ENCODE measurements at places on chromosomes 7 and 10.

DNA sequence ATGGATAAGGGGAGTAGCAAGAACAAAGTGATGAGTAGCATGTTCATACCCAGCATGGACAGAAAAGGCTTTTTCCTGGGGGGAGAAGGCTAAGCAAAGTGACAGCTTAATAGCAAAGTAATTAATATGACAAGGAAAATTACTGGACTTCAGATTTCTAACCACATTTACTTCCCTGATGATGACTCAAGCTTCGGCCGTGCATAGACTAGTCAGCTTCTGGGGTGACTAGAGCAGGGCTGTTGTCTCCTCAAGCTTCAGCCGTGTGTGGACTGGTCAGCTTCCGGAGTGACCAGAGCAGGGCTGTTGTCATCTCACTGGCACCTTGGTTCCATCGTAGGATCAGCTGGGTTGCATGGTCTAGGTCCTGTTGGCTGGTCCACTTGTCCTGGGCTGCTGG is 2.1 kb upstream of the ZNF117 start:
- DNase-seq = no peak

- DNase-seq = no peak
Observed at GRCh38 chr10:110269374-110270318, 35.1 kb downstream of the SMNDC1 start.

DNA sequence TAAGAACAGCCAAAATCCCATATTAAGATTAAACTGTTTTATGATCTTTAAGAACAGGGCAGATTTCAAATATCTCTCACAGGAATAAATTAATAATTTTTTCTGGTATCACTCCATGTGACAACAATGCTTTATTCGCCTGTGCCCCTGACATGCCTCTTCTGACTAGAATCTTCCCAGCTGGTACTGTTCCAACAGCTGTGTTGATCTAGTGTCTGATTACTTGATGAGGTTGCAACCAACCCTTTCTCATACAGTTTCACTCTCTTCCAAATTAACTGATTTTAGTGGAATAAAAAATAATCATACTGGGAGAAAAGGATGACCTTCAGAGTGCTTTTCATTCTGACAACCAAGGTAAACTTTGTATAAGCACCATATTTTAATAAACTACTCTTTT is 151.9 kb downstream of the CHRM2 start:
- DNase-seq = no peak

DNA sequence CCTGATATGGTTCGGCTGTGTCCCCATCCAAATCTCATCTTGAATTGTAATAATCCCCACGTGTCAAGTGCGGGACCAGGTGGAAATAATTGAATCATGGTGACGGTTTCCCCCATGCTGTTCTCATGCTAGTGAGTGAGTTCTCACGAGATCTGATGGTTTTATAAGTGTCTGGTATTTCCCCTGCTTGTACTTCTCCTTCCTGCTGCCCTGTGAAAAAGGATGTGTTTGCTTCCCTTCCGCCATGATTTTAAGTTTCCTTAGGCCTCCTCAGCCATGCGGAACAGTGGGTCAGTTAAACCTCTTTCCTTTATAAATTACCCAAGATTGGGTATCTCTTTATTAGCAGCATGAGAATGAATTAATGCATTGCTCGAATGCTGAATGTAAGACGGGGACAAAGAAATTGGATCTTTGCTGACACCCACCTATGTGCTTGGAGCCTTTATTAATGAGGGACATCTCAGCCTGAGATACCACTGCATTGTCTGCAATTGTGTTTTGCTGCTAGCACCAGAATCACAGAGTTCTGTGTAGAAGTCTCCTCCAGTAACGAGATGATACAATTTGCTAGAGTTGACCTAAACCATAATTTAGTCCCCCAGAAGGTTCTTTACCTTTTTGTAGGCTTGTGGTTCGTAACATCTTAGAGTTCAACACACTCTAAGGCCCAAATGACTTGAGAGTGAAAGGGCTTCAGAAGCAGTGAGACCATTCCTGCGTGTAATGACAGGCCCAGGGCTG is 28.6 kb downstream of the SLC35B4 start:
- DNase-seq = no peak

- DNase-seq = no peak
Observed at GRCh38 chr7:75957021-75957736, 37.2 kb downstream of the TMEM120A start.

GRCh38 chr10:42111661-42112330 is 526.6 kb downstream of the ZNF33B start:
- DNase-seq = no peak

DNA sequence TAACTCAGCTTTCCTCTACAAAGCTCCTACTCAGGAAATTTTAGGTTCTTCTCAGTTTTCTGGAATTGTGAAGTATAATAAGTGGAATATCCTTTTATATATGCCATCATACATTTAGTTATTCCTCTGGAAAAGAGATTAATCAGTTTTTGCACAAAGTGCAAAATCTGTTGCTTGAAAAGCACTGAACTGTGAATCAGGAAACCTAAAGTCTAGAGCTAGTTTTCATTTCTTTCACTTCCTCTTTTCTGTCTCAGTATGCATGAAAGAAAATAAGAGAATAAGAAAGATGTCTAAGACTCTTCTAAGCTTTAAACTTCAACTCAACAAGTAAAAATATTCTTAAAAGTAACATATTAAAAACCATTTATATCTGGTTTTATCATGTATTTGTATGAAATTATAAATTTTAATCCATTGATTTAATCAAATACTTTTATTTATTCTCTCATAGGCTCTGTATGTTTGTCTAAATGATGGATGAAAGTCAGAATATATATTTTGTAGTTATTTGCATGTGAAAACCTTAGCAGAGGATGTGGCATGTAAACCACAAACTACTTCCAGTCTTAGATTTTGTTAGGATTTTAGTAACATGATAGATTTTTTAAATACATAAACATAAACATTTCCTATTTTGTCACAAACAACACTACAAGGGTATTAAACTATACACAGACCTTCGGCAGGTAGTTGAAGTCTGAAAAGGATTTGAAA is 1073.0 kb downstream of the XPNPEP1 start:
- no peak for DNase-seq

GRCh38 chr10:47025253-47025539 is 114.0 kb downstream of the PTPN20 start:
- no peak for DNase-seq

- no peak for DNase-seq
Observed at GRCh38 chr7:66055321-66055956, 20.2 kb upstream of the ASL start.

GRCh38 chr10:25698638-25699037 is 235.4 kb upstream of the MYO3A start:
- DNase-seq = no peak

DNA sequence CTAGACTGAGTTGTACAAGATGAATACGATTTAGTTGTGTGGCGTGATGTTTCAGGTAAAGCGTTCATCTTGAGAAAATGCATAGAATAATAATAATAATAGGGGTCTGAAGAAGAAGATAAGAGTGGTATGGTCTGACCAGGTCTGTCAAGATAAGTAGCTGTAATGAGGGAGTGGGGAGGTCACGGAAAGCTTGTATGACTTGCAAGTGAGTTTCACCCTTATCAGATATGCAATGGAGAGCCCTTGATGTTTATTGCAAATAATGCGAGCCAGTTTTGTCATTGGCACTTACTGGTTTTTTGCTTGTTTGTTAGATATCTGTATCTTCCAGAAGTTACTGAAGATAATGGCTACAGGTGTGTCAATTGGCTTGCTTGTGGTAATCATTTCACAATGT is 611.5 kb downstream of the CNTNAP2 start:
- DNase-seq = no peak

DNA sequence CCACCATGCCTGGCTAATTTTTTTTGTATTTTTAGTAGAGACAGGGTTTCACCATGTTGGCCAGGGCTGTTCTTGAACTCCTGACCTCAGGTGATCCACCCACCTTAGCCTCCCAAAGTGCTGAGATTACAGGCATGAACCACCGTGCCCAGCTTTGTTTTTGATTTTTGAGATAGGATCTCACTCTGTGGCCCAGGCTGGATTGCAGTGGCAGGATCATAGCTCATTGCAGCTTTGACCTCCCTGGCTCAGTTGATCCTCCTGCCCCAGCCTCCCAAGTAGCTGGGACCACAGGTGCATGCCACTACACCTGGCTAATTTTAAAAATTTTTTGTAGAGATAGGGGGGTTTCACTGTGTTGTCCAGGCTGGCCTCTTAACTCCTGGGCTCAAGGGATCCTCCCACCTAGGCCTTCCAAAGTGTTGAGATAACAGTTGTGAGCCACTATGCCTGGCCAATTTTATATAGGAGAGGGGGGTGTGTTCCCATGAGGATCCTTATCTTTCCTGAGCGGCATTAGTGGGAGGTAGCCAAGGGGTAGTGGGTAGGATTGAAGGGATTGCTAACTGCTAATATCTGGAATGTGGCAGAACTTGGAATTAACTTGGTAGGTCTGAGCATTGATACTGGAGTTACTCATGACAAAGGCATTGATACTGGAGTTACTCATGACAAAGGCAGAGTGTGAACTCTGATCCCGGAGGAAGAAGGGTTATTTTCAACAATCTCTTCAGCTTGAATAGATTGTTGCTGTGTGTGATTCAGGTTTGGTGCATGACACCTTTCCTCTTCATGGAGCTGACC is 1.0 kb upstream of the NOLC1 start:
- peak; percentile 65 for DNase-seq

DNA sequence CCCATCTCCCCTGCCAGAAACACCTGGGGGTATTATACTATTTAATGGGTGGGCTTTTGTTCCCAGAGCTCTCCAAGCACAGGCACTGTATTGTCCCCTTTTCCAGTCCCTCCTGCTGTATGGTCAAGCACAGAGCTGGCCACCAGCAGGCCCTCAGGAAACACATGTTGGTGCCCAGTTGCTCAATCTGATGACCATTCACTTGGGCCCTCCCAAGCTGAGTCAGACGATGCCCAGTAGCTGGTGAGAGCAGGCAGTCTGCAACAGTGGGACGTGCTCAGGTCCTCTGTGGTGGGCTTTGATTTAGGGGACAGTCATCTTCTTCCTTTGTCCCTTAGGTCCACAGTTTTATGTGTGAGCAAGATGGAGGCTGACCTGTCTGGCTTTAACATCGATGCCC is 11.8 kb downstream of the SFXN2 start:
- DNase-seq = peak; percentile 51

GRCh38 chr7:27237735-27238334 is 4.8 kb upstream of the EVX1 start:
- peak; percentile 97 for DNase-seq

DNA sequence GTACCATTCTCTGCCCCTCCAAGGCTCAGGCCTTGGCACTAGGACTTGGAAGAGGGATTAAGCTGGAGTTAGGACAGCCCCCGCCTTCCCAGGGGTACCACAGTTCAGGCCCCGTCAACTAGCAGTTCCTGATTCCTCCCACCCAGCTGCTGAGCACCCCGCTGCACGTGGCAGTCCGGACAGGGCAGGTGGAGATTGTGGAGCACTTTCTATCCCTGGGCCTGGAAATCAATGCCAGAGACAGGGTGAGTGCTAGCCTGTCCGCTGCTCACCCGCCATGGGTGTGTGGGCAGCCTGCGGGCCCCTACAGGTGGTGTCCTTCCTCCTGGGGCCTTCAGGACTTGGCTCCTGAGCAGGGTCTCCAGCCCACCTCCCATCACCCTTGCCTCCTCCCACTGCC is 2.0 kb upstream of the HOGA1 start:
- DNase-seq = no peak

DNA sequence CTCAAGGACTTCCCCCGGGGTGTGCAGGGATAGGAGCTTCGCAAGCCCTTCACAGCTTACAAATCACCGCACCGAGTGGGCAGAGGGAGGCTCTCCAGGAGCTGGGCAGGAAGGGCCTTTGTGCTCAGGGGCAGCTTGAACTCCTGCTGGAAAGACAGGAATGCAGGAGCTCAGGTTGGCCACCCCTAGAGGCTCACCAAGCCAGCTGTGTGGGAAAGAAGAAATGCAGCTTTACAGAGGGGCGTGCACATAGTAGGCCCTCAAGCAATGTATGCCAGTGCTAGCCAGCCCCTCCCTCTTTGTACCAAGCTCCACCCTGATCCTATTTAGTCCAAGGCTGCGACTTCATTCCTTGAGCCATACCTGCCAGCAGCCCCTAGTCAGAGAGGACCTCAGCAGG is 26.1 kb downstream of the STRA8 start:
- DNase-seq = no peak

DNA sequence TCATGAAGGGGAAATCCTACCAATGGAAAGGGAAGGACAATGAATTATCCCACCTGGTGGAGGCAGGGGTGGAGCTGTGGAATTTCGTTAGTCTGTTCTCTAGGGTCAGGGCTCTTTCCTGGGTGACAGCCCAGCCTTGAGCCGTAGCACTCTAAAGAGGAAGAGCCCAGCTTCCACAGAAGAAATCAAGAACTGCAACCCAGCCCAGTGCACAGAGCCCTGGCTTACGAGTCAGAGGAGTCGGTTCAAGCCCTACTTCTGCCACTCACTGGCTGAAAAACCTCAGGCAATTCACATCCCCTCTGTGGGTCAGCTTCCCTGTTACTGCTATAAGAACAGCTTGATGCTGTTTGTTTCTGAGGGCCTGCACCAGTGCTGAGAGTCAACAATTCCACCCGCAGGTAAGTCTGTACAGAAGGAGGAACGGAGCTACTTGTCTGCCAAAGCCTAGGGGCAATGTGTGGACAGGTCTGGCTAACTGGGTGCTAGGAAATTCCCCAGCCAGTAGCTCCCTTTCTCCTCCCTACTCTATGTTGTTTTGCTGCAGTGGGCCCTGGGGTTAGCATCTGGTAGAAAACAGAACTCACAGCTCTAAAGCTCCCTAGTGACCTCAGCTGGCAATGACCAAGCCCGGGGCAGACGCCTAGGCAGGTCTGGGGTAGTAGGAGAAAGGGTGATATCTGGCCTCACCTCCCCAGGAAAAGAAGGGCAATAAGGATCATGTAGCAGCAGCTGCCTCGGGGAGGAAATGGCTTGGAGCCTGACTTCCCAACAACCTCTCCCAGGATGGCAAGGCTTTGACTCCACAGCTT is 3.3 kb downstream of the AVPI1 start:
- DNase-seq = peak; percentile 47

GRCh38 chr7:73573276-73573675 is 5.1 kb downstream of the TBL2 start:
- no peak for DNase-seq

GRCh38 chr7:148060724-148061123 is 529.8 kb upstream of the C7orf33 start:
- DNase-seq = no peak

DNA sequence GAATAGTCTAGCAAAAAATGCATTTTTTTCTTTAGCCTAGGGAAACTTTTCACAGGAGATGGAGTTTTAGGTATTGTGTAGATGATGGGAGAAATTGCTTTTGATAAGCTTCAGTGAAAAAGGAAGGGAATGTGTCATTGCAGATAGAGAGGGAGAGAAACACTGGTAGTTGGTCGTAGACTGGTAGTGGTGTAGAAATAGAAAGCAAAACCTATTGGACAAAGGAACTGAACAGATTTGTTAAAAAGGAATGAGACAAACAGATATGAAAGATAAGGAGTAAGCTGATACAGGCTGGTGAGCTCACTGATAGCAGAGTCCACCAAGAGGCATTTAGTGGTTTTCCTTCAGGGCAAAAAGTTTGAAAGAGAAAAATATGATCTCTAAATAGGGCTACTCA is 94.3 kb downstream of the ZEB1 start:
- no peak for DNase-seq

GRCh38 chr7:43725251-43725650 is 4.1 kb downstream of the COA1 start:
- DNase-seq = no peak
